Stimulated activated naive CD8-positive, alpha-beta T cell treated with anti-CD3 and anti-CD28 coated beads, Interleukin-15, amount 100 ng/mL, for 72 hours (primary cell): ENCODE measurements at places on chromosomes 12 and 14.

DNA sequence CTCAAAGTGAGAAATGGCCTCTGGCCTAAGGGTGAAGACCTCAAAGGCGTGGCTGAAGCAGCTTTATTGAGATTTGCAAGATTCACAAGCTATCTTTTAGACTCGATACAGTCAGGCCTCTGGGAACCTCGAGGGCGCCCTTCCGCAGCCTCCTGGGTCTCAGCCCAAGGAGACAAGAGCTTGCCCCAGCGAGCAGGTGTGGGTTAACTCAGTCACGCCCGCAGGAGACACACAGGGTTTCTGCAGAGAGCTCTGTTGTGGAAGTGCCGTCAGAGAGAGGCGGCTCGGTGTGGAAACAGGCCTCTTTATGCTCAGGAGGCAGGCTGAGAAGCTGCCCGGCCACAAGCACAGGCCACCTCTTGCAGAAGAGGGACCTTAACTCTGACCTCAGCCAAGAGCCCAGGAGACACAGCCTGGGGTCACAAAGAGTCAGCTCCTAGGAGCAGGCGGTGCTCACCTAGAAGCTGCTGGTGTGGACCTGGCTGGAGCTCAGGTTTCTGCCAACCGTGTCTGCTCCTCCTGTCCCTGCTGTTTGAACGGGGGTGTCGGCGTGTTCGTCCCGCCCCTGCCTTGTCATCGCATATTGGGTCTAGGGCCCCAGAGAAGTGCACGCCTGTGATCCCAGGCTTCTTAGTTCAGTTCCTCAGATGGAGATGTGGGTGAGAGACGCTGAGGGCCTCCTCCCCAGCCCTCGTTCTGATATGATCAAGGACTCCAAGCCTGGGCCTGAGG is 42.1 kb upstream of the FBRSL1 start:
- no peak for DNase-seq

- DNase-seq: no peak
Measured at GRCh38 chr12:33560653-33561208, 121.1 kb upstream of the SYT10 start.

DNA sequence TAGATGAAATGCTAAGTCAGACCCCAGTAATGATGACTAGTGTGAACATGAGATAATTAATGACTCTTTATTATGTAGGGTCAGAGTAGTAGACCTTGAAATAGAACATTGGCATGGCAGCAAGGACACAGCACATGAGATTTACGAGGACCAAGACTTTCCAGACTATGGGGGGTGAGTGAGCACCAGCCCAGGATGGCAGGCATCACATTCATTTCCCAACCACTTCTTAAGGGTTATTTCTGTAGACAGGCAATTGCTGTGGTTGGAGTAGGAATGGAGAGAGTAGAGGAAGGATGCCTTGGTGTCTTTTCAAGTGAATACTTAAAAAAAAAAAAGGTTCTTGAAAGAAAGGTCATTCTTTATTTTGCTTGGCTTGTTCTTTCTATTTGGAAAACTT is 189.4 kb upstream of the DYRK2 start:
- no peak for DNase-seq

- no peak for DNase-seq
Measured at GRCh38 chr12:76259106-76259505, 89.1 kb downstream of the BBS10 start.

- DNase-seq: no peak
Measured at GRCh38 chr12:105492591-105493545, 162.4 kb downstream of the C12orf75 start.

GRCh38 chr12:117699118-117699517 is 269.7 kb downstream of the KSR2 start:
- DNase-seq: no peak

GRCh38 chr12:55142669-55143565 is 16.7 kb downstream of the OR9K2 start:
- peak; percentile 25 for DNase-seq

- DNase-seq: no peak
Measured at GRCh38 chr14:84998216-84998615, 531.7 kb upstream of the FLRT2 start.
